ENCODE measurements at places on chromosomes 1 and 21.

GRCh38 chr1:66285618-66286270 lies 248.2 kb upstream of the SGIP1 start:
- H3K27ac ChIP-seq, result no peak overlapping the region
- no peaks in the 10 kb centered on the region for H3K27me3 ChIP-seq
- H3K4me3 ChIP-seq, result no peak overlapping the region
- DNase-seq, result no peak

DNA sequence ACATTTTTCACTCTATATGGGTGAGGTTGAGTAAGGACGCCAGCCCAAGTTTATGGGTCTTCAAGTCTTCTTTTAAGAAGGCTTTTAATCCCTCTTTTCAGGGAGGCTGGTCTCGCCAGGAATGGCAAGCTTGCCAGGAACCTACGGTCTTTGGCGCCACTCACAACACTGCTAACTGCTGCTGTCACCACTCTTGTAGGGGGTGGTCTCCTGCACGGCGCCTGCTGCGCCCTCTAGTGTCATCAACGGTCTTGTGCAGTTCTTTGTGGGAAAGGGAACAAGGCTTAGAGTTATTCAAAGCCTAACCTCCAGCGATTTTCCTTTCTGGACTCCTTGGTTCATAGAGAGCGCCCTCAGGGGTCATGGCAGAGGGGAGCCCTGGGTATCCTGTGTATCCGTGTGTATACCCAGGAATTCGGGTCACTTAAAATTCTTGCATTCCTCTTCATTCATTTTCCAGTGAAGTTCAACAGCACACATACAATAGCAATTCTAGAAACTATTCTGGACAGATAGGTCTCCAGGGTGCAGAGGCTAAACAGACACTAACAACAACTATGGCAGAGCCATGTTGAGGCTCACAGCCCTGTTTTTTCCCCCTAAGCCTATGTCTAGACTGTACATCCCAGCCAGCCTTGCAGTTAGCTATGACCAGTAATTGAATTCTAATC lies 392.8 kb upstream of the CAMK1G start:
- no peaks in the 10 kb centered on the region for H3K36me3 ChIP-seq
- H3K4me3 ChIP-seq, result no peak overlapping the region
- DNase-seq, result peak; percentile 51
- no peak overlapping the region for H3K27ac ChIP-seq
- H3K4me1 ChIP-seq, result no peaks in the 10 kb centered on the region

DNA sequence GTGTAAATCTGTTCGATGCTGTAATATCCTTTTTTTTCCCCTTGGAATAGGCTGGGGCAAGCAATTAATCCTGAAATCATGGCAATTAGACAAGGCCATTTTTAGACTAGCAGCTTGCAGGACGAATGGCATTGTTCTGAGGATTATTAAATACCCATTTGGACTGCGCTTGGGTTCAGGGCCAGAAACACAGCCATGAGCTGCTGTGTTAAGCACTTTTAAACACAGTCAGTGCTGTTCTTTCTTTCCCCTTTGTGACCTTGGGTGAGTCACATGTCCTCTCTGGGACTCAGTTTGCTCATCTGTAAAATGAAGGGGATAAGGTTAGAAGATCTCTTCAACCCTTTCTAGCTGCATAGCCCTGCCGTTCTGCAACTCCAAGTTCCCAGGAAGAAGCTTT lies 58.6 kb upstream of the C8B start:
- H3K27ac ChIP-seq, result no peak overlapping the region
- H3K4me1 ChIP-seq, result no peaks in the 10 kb centered on the region
- no peaks in the 10 kb centered on the region for H3K27me3 ChIP-seq
- H3K4me3 ChIP-seq, result no peak overlapping the region
- DNase-seq, result no peak
- no peaks in the 10 kb centered on the region for H3K36me3 ChIP-seq

DNA sequence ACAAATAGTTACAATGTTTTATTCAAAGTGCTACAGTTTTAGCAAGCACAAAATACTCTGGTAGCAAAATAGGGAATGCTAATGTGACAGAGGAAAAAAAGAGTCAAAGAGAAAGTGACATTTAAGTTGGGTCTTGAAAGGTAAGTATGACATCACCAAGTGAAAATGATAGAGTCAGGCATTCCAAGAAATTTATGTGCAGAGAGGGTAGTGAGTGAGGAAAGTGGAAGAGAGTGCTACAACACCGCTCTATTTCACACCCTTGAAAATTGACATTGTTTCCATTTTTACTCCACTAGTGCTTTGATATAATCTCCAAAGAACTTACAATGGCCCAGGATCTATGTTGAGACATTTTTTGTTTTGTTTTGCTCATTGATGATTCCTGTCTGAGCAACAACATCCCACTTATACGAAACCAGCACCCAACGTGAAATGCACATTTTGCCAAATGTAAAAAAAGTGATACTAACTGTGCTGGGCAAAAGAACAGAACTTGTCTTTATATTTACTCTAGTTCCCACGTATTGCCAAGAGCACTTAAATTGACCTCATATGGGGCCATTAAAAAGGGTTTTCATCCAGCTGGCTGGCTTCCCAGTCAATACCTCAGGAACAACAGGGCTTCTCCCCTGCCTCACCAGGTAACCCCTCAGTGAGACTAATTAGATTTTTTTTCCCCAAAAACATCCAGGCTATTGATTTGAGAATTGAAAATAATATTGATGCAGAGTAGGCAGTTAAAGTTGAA lies 206.3 kb upstream of the NR5A2 start:
- H3K4me3 ChIP-seq, result no peak overlapping the region
- H3K36me3 ChIP-seq, result no peaks in the 10 kb centered on the region
- DNase-seq, result no peak
- peaks cover 3% of the 10 kb centered on the region for H3K27me3 ChIP-seq

DNA sequence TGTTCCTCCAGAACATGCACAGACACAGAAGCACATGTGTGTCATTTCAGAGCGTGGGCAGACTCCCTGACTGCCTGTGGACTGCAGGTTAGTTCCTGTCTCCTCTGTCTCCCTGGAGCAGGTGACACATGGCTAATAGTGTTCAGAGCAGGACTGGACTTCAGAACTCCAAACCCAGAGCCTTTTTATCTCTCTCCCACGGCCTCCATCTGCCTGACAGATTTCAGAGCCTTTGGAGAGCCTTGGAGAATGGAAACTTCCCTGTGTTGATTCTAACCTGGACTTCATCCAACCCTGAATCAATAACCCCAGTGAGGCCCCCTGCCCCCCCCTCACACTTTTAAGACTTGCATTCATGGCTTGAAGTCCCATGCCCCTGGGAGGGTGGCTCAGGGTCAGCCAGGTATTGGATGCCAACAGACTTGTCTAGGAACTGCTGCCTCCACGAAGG lies 44.4 kb downstream of the C1orf198 start:
- H3K4me3 ChIP-seq, result no peak overlapping the region
- no peak for DNase-seq
- H3K27me3 ChIP-seq, result peaks cover 23% of the 10 kb centered on the region
- H3K27ac ChIP-seq, result no peak overlapping the region

GRCh38 chr1:173400387-173400995 lies 76.6 kb upstream of the PRDX6 start:
- H3K27ac ChIP-seq, result no peak overlapping the region
- H3K27me3 ChIP-seq, result no peaks in the 10 kb centered on the region
- no peaks in the 10 kb centered on the region for H3K36me3 ChIP-seq
- DNase-seq, result no peak

DNA sequence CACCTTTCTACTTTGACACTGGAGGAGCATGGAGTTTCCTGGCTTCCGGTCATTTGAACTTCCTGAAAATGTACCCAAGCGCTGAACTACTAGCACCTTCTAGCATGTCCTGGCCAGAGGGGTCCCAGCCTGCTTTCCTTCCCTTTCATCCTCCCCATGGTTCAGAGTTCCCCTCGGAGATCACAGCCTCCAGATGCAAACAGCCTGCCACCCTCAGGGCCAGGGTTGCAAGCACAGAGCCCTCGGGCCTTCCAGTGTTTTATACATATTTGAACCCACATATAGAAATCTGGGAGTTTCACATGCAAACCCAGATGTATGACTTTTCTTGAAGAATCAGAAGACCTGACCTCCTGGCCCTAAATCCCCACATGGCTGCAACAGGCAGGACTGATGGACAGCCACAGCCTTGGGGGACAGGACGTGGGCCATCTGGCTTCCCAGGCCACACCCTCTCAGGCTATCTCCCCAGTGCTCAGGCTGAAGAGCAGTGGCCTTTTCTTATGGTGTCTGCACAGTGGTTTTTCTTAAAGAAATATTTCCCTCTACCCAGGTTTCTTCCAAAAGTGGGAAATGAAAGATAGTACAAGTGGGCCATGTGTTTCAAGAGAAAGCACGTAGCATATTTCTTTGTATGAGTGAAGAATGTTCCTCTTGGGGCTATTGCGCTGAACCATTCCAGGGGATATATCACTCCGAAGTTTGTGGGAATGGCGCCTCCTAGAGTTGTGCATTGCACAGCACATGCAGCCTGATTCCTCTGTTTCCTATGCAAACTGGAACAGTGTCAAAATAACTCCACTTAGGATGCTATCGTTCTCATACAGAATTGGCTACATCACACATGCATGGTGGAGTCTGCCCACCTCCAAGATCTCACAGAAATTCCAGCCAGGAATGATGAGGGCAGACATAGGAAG lies 232.0 kb upstream of the VAMP3 start:
- no peak overlapping the region for H3K4me3 ChIP-seq
- no peak for DNase-seq
- H3K27ac ChIP-seq, result no peak overlapping the region
- peaks cover 7% of the 10 kb centered on the region for H3K27me3 ChIP-seq
- no peaks in the 10 kb centered on the region for H3K36me3 ChIP-seq

DNA sequence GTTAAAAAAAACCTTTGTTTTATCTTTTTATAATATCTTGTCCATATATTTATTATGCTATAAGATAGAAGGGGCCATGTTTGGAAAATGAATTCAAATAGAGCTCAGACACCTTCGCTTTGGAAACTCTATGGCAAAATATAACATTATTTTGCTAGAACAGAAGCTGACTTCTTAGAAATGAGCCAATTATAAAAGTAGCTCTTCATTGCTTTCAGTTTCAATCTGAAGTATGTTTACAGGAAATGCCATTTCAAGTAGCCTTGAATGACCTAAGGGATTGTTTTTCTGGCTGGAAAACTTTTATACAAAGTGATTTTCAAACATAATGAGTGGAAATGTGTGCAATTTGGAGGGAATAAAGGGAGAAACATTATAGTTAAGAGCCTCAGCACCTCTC lies 37.8 kb upstream of the GBP5 start:
- H3K4me1 ChIP-seq, result peaks cover 27% of the 10 kb centered on the region
- H3K27me3 ChIP-seq, result no peaks in the 10 kb centered on the region
- H3K36me3 ChIP-seq, result no peaks in the 10 kb centered on the region
- H3K27ac ChIP-seq, result peak overlapping the region; percentile 72
- no peak for DNase-seq
- H3K4me3 ChIP-seq, result 0 out of 2 replicates have a peak overlapping the region, but pooled peaks have one; percentile 17

GRCh38 chr1:23726686-23727085 lies 16.6 kb upstream of the ELOA start:
- no peak overlapping the region for H3K4me3 ChIP-seq
- no peak for DNase-seq
- no peaks in the 10 kb centered on the region for H3K4me1 ChIP-seq
- H3K36me3 ChIP-seq, result no peaks in the 10 kb centered on the region
- no peaks in the 10 kb centered on the region for H3K27me3 ChIP-seq
- H3K27ac ChIP-seq, result no peak overlapping the region

DNA sequence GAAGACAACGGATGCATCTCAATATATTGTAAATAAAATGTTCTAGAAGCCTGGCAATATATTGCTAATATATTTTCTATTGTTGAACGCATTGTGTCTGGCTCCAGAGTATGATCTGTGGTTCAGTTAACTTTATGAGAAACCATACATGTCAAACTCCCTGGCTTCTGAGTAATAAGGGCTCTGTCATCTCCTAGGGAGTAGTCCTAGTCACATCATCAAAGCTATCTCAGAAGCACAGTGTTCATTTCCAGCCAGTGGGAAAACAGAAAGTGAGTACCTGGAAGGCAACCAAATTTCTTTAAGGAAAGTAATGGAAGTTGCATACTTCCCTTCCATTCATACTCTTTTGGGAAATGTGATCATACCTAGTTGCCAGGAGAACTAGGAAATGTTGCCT lies 27.0 kb upstream of the ST6GALNAC5 start:
- H3K27me3 ChIP-seq, result no peaks in the 10 kb centered on the region
- no peak overlapping the region for H3K4me3 ChIP-seq
- H3K27ac ChIP-seq, result no peak overlapping the region
- DNase-seq, result no peak

DNA sequence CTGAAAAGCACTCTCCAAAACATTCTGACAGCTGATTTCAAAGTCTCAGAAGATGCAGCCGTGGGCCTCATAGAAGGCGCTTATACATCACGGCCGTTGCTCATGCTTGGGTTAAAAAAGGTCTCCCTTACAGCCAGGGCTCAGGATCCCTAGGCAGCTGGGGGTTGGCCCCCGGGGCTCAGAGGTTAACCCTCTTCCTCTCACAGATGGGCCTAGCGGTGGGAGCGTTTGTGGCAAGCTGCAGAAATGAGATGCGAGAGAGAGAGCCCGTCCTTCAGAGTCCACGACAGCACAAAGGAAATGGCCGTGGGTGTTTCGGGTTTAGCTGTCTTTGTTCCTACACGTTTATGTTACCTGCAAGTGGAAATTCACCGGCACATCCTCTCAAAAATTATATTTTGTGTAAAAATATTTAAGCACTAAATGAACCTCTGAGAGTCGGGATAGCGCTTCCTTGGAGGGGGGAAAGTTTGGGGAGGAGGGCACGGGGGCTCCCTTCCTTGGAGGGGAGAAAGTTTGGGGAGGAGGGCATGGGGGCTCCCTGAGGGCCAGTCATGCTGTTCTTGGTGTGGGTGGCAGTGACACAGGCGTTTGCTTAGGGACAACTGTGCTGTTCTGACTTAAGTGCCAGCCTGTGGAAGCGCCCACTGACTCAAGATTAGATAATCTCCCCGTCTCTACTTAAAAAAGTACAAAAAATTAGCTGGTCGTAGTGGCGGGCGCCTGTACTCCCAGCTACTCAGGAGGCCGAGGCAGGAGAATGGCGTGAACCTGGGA lies 20.5 kb upstream of the PRDM15 start:
- H3K4me3 ChIP-seq, result no peak overlapping the region
- peaks cover 20% of the 10 kb centered on the region for H3K4me1 ChIP-seq
- H3K27ac ChIP-seq, result peak overlapping the region; percentile 74
- H3K36me3 ChIP-seq, result 0 out of 2 replicates have a peak, but pooled peaks cover 4% of the 10 kb centered on the region

DNA sequence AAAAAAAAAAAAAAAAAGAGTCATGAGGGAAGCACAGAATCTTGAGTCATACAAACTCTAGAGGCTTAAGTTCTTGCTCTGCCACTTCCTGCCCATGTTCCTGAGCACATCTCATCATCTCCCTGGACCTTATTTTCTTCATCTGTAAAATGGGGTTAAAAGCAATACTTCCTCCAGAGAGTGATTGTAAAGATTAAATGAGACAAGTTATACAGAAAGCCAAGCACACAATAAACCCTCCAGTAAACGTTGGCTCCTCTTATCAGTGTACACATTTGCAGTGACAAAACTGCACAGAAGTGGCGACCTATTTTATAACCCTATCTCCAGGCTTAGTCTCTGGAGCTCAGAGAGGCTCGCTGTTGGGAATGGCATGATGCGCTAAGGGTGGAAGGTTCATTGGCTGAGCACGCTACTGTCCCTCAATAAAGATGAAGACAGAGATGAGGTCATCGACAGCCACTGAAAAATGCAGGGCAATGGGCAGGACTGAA lies 82.1 kb downstream of the RRAGC start:
- H3K4me3 ChIP-seq, result no peak overlapping the region
- H3K27me3 ChIP-seq, result peaks cover 17% of the 10 kb centered on the region
- H3K4me1 ChIP-seq, result no peaks in the 10 kb centered on the region
- no peak for DNase-seq
- no peak overlapping the region for H3K27ac ChIP-seq
- no peaks in the 10 kb centered on the region for H3K36me3 ChIP-seq
